ENCODE measurements at places on chromosomes 6 and 20.
A peak's percentile ranks its signal among the peaks of the same experiment; 100 is the strongest.

DNA sequence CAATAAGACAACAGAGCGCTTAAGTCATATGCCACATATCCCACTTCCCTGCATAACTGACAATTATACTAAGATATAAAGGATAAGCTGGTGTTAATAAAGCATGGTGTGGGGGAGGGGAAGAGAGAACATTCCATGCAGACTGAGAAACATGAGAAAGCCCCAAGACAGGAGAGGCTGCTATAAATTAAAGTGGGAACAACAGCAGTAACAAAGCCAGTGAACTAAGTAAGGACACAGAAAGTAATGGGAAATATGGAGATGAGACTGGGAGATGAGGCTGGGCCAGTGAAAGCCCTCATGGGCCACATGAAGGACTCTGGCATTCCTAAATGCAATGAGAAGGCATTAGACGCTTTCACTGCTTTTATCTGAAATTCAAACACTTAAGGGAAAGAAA is 41.3 kb downstream of the SESN1 start:
- DNase-seq, result no peak

GRCh38 chr6:16168121-16168520 is 39.2 kb downstream of the MYLIP start:
- DNase-seq, result no peak

DNA sequence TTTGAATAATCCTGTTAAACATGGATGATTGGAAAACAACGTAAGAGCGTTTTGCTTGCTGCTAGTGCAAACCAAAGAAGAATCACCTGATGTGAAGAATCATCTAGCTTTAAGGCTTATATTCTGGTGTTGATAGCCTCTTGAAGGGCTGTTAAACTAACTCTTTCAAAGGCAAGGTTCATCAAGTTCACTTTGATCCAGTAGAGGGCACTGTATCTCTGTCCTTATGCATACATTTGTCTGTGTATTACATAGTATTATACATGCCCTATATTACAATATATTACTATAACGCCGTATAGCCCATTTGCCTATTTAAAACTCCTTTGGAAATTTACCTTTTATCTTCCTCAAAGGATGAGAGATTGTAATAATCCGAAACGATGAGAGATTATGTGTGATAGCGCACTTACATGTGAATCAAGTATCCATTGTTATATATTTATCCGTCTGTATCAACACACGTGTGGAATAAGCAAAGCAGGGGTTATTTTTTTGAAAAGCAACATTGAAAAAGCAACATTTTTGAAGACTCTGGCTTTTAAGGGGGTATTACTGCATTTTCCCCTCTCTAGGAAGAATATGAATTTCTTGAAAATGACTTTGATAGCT is 50.8 kb upstream of the NRN1 start:
- DNase-seq, result no peak

- peak; percentile 90 for DNase-seq
Observed at GRCh38 chr20:18001131-18001921, 32.5 kb downstream of the MGME1 start.

DNA sequence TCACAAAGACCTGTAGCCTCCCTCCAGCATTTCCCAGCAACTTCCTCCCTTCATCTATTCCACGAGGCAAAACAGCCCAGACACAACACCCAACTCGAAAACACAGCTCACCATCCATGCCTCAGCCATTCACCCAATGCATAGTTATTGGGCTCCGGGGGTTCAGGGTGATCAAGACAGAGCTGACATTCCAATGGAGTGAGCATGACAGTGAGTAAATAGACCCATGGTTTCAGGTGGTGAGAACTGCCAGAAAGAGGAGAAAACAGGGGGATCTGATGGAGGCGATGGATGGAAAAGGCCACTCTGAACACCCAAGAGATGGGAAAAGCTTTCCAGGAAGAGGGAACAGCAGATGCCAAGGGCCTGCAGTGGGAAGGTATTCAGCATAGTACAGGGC is 5.9 kb downstream of the CASS4 start:
- DNase-seq, result no peak

DNA sequence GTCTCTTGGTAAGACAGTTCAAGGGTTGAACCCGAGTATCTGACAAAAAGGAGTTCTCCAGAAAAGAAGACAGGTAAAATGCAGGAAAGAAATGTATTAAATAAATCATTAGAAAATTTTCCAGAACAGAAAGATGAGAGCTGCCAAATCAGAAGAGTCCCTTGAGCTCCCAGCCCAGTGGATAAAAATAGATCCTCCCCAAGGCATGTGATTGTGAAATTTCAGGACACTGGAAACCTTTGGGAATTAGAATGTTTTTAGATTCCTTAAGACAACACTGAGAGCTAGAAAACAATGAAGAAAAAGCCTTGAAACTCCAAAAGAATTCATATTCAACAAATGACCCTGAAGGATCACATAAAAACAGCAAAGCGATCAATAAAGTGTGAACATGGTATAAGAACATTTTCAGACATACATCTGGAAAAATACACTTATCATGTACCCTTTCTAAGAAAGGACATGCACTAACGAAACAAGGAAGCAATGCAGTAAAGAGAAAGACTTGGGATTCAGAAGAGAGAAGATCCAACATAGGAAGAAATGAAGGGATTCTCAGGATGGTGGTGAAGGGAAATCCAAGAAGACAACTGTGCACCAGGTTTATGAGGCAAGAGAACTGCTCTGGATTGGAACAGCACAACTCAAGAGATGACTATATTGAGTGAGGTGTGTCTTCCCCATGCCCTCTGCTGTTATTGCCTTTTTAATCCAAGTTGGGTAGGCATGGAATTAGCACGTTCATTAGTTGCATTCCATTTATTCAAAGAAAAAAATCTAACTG is 390.4 kb downstream of the SYNE1 start:
- DNase-seq, result no peak

DNA sequence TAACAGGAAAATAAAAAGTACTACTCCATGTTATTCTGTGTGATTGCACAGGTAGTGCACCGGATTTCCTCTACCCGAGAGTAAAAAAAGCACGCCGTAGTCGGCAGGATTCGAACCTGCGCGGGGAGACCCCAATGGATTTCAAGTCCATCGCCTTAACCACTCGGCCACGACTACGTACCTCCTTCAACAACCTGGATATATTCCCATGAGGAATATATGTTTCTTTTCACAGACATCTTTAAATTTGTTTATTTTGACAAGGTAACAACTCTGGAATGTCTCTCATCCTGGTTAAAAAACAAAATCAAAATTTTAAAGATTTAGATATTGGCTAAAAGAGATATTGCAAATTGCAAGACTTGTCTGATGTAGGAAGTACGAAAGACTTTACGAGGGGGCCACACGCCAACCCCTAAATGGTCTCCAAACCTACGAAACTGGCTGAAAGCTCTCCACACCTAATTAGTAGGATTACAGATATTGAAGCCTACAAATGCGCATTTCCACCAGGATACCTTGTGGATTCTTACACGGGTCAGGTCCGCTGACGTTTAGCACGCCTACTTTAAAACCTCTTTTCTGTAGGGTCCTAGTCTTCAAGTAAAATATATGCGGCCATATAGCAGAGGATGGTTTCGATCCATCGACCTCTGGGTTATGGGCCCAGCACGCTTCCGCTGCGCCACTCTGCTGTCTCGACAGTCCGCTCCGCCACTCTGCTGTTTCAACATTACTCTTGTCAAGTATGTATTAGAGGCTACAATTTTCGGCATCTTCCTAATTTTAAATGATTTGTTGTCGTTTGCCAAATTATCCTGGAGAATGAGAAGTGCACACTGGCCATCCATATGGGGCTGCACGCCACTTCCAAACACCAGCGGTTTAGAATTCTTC is 52.2 kb upstream of the BTN3A2 start:
- DNase-seq, result peak; percentile 80

DNA sequence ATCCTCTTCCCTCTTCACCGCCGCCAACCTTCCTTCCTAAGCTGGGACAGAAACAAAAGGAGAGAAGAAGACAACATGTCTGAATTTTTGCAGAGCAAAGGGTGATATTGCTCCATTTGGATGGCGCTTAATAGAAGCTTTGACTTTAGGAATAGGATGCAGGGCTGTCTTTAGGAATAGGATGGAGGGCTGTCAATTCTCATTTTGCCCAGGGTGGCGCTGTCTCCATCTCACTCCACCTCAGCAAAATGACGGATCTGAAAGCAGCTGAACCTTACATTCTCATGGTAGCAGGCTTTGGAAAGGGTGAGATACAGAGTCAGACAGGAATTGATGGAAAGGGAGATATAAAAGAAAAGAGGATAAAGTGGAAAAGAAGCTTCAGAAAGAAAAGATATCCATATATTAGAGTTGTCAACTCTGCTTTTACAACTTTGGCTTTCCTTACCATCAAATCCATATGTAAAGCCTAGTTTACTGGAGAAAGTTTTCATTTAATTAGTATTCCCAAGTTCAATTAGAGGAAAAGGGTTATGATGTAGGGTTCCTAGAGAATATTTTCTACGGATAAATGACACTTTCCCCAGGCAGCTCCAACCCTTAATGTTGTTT is 2.4 kb downstream of the MTCL3 start:
- no peak for DNase-seq

- no peak for DNase-seq
Observed at GRCh38 chr6:13654496-13654895, 39.4 kb downstream of the NOL7 start.

GRCh38 chr20:43955062-43955749 is 40.6 kb downstream of the TOX2 start:
- DNase-seq, result no peak

- no peak for DNase-seq
Observed at GRCh38 chr6:125552819-125553218, 196.6 kb upstream of the HEY2 start.

- no peak for DNase-seq
Observed at GRCh38 chr6:123564361-123564760, 72.4 kb downstream of the TRDN start.

- no peak for DNase-seq
Observed at GRCh38 chr6:111628142-111628850, 22.6 kb upstream of the TRAF3IP2 start.

DNA sequence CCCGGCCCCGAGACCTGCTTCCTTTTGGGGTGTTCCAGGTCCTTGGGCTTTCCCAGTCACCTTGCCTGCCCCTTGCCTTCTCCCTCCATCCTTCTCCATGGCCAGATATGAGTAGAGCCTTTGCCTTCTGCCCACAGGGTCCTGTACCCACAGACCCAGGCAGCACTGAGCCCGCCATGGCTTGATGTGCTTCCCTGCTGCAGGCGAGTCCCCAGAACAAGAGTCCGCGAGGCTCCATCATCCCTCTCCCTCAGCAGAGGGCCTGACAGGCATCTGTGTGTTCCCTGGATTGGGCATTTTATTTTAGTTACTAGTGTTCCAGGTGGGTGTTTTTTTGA is 21.9 kb downstream of the PYGB start:
- DNase-seq, result no peak

- no peak for DNase-seq
Observed at GRCh38 chr6:104995989-104996617, 39.2 kb downstream of the LIN28B start.

- DNase-seq, result no peak
Observed at GRCh38 chr6:163955096-163955495, 540.6 kb downstream of the QKI start.

GRCh38 chr6:84278321-84278998 is 51.0 kb upstream of the CEP162 start:
- DNase-seq, result no peak

DNA sequence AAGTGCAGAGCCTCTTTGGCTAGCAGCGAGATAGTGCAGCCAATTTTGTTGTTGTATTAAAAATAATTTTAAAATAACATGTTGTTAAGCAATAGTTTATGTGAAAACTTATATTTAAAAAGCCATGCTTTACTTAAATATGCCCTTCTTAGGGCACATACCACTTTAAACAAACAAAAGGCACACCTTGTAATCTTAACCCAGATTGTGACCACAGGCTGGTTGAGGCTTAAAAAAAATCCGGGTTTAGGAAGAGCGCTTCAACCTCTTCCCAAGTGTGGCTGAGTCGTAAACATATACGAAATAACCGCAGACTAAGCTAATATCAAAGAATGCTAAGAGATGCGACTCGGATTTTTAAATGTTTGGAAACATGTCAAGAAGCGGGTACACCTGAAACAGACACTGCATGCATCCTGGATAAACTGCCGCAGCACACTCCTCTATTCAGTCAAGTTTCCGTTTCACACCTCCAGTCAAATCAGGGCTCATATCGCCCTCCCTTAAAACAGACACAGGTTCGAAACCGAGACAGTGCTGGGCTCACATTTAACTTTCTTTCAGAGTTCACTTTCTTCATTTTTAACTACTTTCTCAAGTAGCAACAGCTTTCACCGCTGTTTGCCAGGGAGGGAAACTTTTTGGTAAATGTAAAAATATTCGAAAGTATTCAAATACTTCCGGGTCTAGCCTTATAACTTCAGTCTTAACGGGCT is 1.5 kb downstream of the DEK start:
- no peak for DNase-seq

DNA sequence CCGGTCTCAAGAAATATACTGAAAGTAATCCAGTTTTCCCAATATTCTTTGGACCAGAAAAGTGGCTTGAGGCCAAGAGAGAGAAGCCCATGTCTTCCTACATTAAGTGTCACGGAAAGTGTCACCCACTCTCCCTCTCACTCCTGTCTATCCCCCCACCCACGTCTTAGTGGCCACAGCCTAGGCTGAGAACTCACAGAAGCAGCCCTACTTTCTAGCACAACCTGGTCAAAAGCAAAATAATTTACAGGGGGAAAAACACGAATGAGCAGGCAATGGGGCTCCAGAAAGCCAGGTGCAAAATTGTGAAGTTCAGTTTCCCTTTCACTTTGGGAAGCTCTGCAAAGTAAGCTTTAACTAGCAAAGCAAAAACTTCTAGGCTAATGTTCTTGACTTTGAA is 118.0 kb downstream of the OPRM1 start:
- DNase-seq, result no peak

DNA sequence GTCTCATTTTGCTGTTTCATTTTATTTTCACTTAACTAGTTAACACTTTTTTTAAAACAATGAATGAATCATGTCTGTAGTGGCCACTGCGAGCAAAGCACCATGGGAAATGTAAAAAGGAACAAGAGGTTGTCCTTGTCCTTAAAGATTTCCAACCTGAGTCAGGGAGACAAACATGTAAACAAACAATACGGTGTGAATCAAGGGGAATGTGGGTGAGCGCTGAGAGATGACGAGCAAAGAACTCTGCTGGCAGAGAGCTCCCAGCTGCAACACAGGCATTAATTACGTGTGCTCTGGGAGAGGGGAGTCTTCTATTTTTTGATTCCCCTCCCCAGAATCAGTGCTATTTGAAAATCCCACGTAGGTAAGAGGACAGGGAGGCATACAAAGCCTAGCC is 84.3 kb downstream of the ATXN1 start:
- no peak for DNase-seq

DNA sequence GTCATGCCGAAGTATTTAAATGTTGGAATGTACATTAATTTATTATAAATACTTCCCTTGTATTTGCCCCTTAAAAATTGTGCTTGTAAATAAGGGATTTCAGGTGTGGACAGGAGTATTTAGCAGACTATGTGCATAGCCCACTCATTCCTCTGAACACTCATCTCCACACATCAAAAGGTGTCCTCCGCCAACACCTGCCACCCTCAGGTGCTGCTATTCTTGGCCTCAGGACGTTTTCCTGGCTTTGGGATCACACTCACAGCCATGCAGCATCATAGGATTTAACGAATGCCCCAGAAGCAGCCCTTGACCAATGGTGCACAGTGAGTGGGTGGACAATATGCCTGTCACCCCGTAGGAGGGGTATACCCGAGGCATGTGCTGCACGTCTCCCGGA is 230.9 kb downstream of the ZNF217 start:
- DNase-seq, result no peak

- DNase-seq, result no peak
Observed at GRCh38 chr6:56677559-56677958, 34.9 kb upstream of the DST start.

- no peak for DNase-seq
Observed at GRCh38 chr20:63686492-63687321, 9.7 kb upstream of the TNFRSF6B start.

Data from breast epithelium (tissue), 4 donors.